ENCODE measurements at places on chromosomes 5 and 9.
A peak's percentile ranks its signal among the peaks of the same experiment; 100 is the strongest.

GRCh38 chr5:143024228-143024920 lies 254.2 kb downstream of the ARHGAP26 start:
- DNase-seq = no peak

DNA sequence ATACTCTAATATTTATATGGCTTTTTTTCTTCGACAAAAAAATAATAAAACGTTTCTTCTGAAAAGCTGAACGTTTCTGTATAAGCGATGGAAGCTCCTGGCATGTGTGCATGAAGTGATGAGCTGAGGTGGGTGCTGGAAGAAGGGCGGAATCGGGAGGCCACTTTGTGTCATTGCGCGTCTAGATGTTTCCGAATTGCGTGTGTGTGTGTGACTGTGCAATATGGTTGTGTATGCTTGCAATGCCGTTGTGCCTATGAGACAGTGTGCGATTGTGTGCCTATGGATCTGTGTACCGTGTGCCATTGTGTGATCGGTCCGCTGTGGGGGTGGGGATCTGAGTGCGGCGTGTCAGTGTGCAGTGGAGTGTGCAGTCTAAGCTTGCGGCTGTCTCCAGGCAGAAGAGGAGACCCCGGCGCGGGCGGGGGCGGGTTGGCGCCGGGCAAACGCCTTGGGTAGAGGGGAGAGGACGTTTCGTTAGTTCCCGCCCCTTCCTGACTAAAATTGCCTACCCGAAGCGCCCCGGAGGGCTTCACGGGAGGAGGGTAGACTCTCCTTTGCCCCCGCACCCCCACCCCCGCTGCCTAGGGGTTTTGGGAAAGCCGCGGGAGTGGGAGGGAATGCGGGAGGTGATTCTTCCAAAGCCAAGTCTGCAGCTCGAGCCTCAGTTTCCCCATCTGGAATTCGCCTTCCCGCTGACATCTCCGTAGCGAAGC lies 24.2 kb downstream of the PCDHGC5 start:
- DNase-seq = no peak

GRCh38 chr5:10351199-10351905 lies 2.1 kb upstream of the MARCHF6 start:
- DNase-seq = peak; percentile 43

DNA sequence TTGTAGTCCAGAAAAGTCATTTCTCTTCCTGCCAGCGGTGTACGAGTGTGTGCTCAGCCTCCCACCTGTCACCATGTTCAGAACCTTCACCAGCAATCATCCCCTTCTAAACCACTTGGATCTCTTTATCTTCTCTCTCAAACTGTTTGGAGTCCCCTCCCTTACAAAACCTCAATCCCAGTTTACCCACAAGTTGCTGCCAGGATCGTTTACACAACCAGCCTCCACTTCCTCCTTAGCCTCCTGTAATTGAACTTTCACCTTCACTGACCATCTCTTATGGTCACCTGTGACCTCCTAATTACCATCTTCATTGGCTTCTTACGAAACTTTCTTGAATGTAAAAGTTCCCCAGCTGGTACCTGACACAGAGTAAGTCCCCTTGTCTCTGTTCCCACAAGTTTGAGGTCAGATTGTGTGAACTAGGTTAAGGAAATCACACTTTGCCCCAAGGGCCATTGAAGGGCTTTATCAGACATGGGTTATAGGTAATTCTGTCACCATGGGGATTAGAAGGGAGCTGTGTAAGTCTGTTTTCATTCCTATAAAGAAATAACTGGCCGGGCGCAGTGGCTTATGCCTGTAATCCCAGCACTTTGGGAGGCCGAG lies 20.0 kb downstream of the RNF44 start:
- no peak for DNase-seq

GRCh38 chr5:88116396-88116795 lies 152.2 kb downstream of the TMEM161B start:
- no peak for DNase-seq

DNA sequence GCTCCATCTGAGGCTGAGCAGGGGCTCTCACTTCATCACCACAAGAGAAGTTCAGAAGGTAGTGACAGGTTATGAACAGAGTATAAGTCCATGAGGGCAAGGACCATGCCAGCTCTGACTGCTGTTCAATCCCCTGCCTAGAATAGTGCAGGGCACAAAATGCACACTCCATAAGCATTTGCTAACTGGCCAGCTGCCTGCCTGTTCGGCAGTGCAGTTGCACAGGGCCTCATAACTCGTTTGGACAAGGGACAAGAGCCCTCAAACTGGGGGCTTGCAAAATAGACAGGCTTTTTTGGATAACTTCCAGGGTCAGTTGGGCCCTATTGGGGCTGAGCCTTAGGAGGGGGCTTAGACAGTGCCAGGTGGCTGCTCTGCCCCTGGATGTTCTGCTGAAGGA lies 21.1 kb downstream of the SPARC start:
- DNase-seq = no peak

- DNase-seq = no peak
Measured at GRCh38 chr5:134604908-134605307, 27.7 kb downstream of the SAR1B start.

GRCh38 chr5:122332599-122333555 lies 20.8 kb downstream of the SNCAIP start:
- no peak for DNase-seq

DNA sequence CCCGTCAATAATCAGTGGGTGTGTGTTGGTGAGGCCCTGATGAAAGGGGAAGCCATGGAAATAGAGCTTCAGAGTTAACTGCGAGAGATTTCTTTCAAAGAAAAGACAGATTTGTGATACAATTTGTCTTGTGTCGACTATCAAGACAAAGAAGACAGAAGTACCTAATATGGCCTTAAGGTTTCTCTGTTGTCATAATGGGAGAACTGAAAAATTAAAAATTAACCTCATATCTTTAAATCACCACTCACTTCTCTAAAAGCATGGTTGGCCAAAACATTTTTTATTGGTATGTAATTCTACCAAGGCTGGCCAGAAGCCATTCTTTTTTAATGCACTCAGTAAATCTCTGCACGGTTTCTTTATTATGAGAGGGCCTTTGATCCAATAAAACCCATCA lies 282.9 kb upstream of the WWC1 start:
- DNase-seq = no peak

- no peak for DNase-seq
Measured at GRCh38 chr9:76618762-76619161, 145.5 kb upstream of the PCA3 start.

GRCh38 chr9:113800276-113800675 lies 75.8 kb upstream of the ZNF618 start:
- no peak for DNase-seq

DNA sequence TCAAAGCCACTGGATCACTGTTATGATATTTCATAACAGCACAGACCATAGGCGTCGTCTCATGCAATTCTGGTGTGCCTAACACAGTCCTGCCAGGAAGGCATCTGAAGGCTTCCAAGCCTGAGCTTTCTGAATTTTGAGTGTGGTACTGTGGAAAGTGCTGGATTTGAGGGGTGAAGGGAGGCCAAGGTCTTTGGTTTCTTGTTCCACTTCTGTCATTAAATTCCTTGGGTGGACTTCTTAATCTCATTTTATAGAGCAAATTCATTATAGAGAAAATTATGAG lies 441.3 kb upstream of the PIK3R1 start:
- no peak for DNase-seq

DNA sequence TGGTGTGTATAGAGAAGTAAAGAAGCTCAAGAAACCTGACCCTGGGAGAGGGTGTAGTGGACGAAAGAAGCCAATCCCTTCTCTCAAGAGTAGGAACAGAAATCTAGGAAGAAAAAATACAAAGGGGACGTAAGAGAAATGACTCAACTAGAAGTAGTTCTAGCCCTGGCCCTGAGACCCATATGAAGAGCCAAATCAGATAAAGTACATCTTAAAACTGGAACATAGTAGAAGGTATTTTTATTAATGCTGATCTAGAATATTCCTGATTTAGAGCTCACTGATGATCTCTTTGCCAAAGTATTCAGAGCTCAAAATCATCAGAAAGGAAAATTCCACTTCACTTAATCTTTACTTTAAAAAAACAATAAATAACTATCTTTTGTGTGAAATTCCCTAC lies 184.8 kb downstream of the MLLT3 start:
- no peak for DNase-seq

GRCh38 chr5:87829217-87829551 lies 416.5 kb upstream of the CCNH start:
- DNase-seq = no peak

GRCh38 chr5:122699201-122699600 lies 75.7 kb upstream of the SNX2 start:
- no peak for DNase-seq

DNA sequence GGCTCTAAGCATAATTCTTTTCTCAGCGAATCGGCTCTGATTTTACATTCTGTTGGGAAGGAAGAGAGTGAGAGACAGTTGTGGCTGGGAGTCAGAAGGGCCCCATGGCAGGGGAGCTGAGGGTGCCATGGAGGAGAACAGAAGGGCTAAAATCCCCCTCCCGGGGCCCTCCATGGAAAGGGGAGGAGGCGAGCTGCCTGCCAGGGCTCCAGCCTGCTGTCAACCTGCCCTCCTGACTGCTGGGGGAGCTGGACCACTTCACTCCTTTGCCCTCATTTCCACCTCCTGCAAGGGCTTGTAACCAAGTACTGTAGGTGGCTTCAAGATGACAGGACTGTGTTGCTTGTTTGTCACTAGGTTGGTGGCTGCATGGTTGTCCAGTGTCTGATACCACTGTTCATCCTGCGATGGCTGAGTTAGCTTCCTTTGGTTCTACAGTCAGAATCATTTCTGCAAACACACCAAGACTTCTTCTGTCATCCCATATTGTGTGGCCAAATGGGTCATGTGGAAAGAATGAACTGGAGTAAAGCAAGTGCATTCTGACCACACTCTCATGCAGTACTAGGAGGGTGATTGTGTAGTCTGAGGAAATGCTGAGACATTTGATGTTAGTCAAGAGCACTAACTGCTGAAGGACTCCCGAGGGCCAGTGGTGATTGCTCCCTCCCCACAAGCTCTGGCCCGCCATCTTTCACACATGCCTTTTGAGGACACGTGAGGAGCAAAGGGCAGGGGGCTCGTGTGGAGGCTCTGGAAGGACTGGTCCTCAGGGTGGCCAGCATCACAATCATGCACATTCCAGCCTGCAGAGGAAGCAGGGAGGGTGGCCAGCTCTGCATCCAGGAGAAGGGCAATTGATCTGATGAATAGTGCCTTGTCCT lies 307.2 kb downstream of the GADD45G start:
- DNase-seq = no peak

GRCh38 chr5:102153003-102153759 lies 142.9 kb downstream of the SLCO4C1 start:
- DNase-seq = no peak

GRCh38 chr9:84694248-84694647 lies 24.7 kb downstream of the NTRK2 start:
- no peak for DNase-seq

DNA sequence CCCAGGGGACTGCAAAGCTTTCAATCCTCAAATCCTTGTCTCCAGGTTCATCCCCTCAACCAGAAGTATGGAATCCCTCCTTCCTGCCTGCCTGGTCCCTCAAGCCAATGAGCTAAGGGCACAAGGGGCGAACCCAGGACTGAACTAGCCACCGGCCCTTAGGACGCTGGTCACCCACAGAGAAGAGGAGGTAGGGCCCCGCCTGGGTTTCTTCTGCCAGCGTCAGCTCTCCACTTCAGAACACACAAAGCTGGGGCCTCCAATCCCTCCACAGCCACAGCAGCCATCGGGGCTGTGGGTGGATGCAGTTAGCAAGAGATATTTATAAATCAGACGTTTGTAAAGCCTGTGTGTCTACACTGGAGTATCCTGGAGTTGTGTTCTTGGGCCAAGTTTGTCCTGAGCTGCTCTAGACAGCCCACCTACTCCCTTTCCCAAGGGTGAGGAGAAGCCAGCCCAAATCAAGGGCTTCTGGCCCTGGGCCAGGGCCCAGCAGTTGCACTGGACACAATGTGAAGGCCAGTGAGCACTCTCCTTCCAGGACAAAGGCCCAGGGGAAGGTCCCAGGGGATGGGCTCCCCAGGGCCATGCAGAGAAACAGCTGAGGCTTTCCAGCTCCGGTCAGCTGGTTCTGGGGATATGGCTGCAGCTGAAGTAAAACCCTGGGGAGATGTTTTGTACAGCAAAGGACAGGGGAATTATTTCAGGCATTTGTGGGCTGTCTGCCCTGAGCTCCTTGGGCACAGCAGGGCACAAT lies 18.9 kb downstream of the AMBP start:
- no peak for DNase-seq

GRCh38 chr5:130234816-130235215 lies 330.6 kb downstream of the CHSY3 start:
- no peak for DNase-seq

DNA sequence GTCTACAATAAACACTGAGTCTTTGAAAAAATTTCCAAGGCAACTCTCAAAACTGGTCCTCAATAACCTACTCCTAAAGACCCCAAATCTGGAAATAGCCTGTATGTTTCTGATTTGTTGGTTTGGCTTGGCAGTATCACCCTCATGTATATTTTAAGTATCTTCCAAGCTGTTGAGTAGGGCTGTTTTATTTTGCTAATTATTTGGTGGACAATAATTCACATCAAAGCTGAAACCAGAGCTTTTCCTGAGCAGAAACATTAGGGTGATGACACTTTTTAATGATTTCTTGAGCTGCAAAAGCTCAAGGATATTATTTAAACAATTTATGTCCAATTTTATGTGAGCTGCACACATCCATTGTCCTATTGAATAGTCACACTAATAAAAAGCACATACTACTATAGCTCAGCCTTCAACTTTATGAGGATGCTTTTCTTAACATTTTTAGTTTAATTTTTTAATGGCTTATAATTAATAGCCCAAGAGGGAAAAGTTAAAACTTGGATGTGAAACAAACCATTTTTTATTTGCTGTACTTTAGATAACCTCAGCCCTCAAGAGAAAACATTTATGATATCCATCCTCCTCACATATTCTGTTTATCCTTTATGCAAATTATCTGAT lies 393.1 kb downstream of the TAF11L14 start:
- no peak for DNase-seq

GRCh38 chr5:131786900-131787692 lies 9.7 kb downstream of the FNIP1 start:
- DNase-seq = no peak

- no peak for DNase-seq
Measured at GRCh38 chr5:111241696-111242095, 17.5 kb downstream of the CAMK4 start.

GRCh38 chr5:135669416-135669815 lies 90.6 kb upstream of the CXCL14 start:
- no peak for DNase-seq

DNA sequence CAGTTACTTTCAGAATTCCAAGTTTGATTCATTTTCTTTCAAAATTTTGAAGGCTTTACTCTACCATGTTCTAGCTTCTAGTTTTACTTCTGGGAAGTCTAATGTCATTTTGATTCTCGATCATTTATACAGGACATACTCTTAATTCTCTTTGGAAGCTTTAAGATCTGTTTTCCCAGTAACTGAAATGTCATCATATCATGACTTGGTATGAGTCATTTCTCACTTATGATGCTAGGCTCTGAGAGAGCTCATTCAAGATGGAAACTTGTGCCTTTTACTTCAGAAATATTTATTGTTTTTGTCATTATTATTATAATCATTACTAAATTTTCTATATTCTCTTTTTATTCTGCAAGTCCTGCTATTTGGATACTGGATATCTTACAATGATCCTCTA lies 222.3 kb downstream of the PARP8 start:
- no peak for DNase-seq

All from AG04450 (cell line).